HepG2 (cell line): ENCODE measurements at places on chromosomes 3 and 15.
A peak's percentile ranks its signal among the peaks of the same experiment; 100 is the strongest.

GRCh38 chr3:68408626-68409025 is 523.7 kb downstream of the TAFA4 start:
- H3K4me1 ChIP-seq: no peaks in the 10 kb centered on the region
- H3K27me3 ChIP-seq: no peaks in the 10 kb centered on the region
- H3K27ac ChIP-seq: no peak overlapping the region
- no peak for DNase-seq
- no peaks in the 10 kb centered on the region for H3K36me3 ChIP-seq
- H3K4me3 ChIP-seq: no peak overlapping the region

DNA sequence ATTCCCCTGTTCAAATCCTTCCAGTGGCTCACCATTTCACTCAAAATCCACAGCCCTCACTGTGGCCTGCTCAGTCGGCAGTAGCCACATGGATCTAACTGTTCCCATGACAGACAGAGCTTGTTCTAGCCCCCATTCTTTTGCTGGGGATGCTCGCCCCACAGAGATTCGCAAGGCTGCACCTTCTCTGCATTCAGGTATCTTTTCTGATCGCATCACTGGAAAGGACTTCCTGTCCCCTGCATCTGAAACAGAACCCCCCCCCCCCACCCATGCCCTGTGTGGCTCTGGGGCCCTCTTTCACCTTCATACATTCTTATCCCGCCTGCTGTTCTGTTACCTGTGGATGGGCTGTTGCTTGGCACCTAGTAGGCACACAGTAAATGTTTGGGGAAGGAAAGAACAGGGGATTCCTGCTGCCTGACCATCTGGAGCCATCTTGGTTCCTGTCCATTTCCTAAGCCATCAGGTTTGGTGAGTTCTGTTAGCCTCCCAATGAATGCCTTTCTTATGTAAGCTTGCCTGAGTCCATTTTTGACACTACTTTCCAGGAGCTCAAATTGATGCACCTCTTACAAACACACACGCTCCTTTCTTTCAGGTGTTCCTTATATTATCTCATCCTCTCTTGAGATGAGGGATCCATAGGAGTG is 42.9 kb upstream of the PGPEP1L start:
- no peak overlapping the region for H3K4me3 ChIP-seq
- H3K27me3 ChIP-seq: peaks cover 43% of the 10 kb centered on the region; the same call in 2 of the 3 replicates
- no peak overlapping the region for H3K27ac ChIP-seq
- H3K36me3 ChIP-seq: no peaks in the 10 kb centered on the region

DNA sequence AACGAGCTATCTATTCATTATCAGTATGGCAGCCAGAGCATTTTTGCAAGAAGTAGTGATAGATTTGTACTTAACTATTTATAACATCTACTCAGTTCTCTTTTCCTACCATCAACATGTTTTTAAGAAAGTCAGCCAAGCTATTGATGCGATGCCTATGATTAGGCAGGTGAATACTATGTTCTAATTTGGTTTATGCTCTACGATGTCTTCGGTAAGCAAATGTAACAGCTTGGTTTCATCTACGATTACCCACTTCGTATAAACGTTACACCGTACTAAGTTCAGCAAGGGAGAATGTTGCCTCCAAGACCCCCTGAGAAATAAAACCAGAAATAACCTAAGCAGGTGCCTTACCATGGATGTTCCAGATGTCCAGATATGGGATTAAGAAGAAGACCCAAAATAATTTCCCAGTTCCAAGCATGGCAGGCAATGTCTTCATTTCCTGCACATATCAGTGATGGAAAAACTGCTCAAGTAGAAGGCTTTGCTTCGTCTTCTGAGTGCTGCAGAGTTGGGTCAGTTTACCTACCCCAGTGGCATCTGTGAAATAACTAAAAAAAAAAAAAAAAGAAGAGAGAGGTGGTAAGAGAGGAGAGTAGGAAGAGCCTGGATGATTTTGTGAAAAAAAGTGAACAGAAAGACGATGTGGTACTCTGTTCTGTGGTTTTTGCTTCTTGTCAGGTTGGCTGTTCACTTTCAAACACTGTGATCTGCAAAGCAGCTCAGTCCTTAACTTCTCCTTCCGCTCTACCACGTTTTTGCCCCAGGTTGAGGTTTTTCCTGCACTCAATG is at the start of gene BTLA:
TSS of gene BTLA (minus strand) at position 559 of the 798 bp plus-strand sequence. CDS start at position 445, 114 bp downstream.
- H3K4me1 ChIP-seq: no peaks in the 10 kb centered on the region
- no peak for DNase-seq
- H3K4me3 ChIP-seq: no peak within 1 kb of the TSS

GRCh38 chr3:78048698-78049097 is 1008.8 kb downstream of the ROBO2 start:
- H3K36me3 ChIP-seq: no peaks in the 10 kb centered on the region
- DNase-seq: no peak
- H3K27me3 ChIP-seq: no peaks in the 10 kb centered on the region
- H3K27ac ChIP-seq: no peak overlapping the region
- H3K4me3 ChIP-seq: no peak overlapping the region
- H3K4me1 ChIP-seq: no peaks in the 10 kb centered on the region

DNA sequence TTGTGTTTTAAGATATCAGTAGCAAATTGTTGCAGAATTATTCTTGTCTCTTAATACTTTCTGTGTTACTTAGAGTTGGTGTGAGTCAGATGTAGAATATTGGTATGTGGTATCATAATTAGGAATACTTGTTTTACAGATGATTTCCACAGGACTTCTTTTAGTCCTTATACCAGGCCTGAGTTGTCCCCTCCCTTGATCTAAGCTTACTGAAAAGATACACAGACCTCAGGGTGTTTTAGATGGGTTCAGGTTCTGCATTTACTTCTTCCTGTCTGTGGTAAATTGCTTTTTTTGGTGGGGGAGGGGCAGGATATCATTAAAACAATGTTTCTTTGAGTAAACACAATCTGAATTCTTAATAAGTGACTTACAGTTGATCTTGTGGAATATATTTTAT is 14.2 kb downstream of the DZIP3 start:
- H3K27ac ChIP-seq: no peak overlapping the region
- H3K36me3 ChIP-seq: no peaks in the 10 kb centered on the region
- H3K4me3 ChIP-seq: no peak overlapping the region

GRCh38 chr3:192482809-192483208 is 244.5 kb downstream of the FGF12 start:
- DNase-seq: no peak
- H3K4me3 ChIP-seq: no peak overlapping the region
- no peaks in the 10 kb centered on the region for H3K4me1 ChIP-seq
- H3K27ac ChIP-seq: no peak overlapping the region

DNA sequence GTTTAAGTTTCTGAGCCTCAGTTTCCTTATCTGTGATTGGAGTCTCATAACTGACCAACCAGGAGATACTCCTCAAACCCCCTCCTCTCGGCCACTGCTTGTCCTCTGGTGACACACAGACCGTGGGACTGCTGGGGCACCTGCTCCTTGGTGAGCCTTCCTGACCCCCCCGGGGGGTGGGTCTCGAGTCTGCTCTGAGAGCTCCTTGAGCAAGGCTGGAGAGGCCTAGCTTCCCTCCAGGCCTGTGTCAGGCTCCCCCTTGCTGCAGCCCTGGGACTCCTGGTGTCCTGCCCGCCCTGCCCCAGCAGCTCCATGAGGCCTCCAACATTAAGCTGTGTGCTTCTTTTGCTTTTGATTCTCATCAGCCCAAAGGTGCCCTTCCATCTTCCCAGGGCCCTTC is 27.7 kb downstream of the SRPRB start:
- no peak overlapping the region for H3K27ac ChIP-seq
- no peaks in the 10 kb centered on the region for H3K36me3 ChIP-seq
- H3K4me3 ChIP-seq: no peak overlapping the region
- H3K4me1 ChIP-seq: peaks cover 16% of the 10 kb centered on the region
- H3K27me3 ChIP-seq: peaks cover 6% of the 10 kb centered on the region; the same call in 1 of the 2 replicates

GRCh38 chr3:14852717-14853116 is 34.0 kb downstream of the FGD5 start:
- peaks cover 4% of the 10 kb centered on the region; the same call in 1 of the 3 replicates for H3K27me3 ChIP-seq
- H3K4me3 ChIP-seq: no peak overlapping the region
- no peaks in the 10 kb centered on the region for H3K36me3 ChIP-seq
- peaks cover 6% of the 10 kb centered on the region; the same call in 1 of the 2 replicates for H3K4me1 ChIP-seq

- H3K27me3 ChIP-seq: no peaks in the 10 kb centered on the region
- H3K4me1 ChIP-seq: no peaks in the 10 kb centered on the region
- DNase-seq: no peak
- no peaks in the 10 kb centered on the region for H3K36me3 ChIP-seq
Measured at GRCh38 chr3:89217148-89217685, 109.8 kb downstream of the EPHA3 start.

- no peaks in the 10 kb centered on the region for H3K27me3 ChIP-seq
- no peak overlapping the region for H3K27ac ChIP-seq
- H3K4me3 ChIP-seq: no peak overlapping the region
Measured at GRCh38 chr3:189563853-189564563, 67.2 kb upstream of the TP63 start.

DNA sequence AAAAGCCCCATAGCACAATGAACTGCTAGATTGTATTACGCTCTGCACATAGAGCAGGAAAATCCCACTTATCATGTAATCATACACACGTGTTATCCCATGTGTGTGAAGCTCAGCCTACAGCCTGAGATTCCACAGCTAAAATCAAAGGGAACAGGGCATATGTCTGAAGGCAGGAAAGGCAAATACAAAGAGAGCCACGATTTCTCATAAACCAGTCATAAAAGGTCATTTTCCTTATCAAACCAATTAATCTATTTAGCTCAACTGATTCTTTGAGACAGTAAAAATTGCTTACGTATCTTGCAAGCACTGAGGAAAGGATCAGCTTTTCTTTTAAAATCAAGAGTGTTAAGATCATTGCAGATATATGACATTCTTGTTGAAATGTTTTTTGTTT is 199.5 kb upstream of the TBL1XR1 start:
- H3K4me3 ChIP-seq: no peak overlapping the region
- H3K4me1 ChIP-seq: peaks cover 5% of the 10 kb centered on the region; the same call in 1 of the 2 replicates
- no peak for DNase-seq

DNA sequence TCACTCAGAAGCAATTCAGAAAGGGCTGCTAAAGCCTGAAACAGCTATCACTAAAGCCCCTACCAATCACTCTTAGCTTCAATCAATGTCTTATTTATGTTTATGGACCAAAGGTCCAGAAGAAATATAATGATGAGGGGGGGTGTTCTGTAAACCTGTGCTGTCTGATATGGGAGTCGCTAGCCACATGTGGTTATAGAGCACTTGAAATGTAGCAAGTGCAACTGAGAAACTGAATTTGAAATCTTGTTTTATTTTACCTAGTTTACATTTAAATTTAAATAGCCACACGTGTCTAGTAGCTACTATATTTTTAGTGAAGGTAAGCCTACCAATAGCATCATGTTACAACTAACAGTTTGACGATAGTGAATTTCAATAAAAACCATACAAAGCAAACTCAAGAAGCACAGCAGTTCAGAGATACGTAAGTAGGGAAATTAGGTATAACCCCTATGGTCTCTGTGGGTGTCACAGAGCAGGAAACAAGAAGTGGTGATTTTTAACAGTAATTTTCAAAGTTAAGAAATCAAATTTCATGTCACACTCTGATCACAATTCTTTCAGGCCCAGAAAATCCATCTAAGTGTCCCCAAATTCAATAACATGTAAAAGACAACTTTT is 3.6 kb downstream of the POU1F1 start:
- no peaks in the 10 kb centered on the region for H3K36me3 ChIP-seq
- H3K27me3 ChIP-seq: no peaks in the 10 kb centered on the region
- no peak overlapping the region for H3K4me3 ChIP-seq
- DNase-seq: no peak
- no peak overlapping the region for H3K27ac ChIP-seq
- no peaks in the 10 kb centered on the region for H3K4me1 ChIP-seq

DNA sequence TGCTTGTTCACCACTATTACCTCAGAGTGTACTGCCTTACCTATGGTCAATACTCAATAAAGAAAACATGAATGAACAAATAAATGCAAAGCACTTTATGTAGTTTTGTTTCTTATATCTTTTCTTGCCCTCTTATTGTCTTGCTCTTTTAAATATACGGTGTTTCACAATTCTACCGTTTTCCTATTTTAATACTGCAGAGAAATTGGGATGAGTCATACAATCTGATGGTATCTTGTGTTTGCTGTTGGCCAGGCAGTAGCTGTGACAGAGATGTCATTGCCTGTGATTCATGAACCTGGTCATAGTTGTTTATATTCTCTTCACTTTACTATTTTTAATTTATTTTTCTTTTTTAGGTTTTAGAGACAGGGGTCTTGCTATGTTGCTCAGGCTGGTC is 48.3 kb downstream of the SERP1 start:
- H3K27ac ChIP-seq: no peak overlapping the region
- H3K4me3 ChIP-seq: no peak overlapping the region
- H3K36me3 ChIP-seq: no peaks in the 10 kb centered on the region
- H3K4me1 ChIP-seq: no peaks in the 10 kb centered on the region

- no peak overlapping the region for H3K4me3 ChIP-seq
- H3K36me3 ChIP-seq: no peaks in the 10 kb centered on the region
- DNase-seq: no peak
Measured at GRCh38 chr15:88401251-88401995, 65.8 kb downstream of the MRPL46 start.

DNA sequence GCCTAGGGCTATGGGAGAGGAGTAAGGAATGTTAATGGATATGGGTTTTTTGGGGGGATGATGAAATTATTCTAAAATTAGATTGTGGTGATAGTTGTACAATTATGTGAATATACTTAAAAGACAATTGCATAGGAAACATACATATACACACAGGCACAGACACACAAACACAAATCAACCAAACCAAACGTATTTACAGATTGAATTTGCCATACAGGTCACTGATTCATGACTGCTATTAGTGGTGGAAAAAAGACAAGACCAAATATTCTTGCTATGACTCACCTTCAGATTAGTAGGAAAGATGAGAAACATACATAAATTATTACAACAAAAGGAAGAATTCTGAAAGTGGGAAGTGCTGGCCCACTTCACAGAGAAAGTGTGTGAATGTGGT is 85.3 kb downstream of the C3orf38 start:
- H3K27ac ChIP-seq: no peak overlapping the region
- no peaks in the 10 kb centered on the region for H3K27me3 ChIP-seq
- no peak overlapping the region for H3K4me3 ChIP-seq
- no peaks in the 10 kb centered on the region for H3K36me3 ChIP-seq

- no peak for DNase-seq
- H3K27me3 ChIP-seq: no peaks in the 10 kb centered on the region; the same call in 2 of the 3 replicates
- no peaks in the 10 kb centered on the region for H3K4me1 ChIP-seq
- H3K4me3 ChIP-seq: no peak overlapping the region
Measured at GRCh38 chr3:69364354-69364753, 21.5 kb downstream of the FRMD4B start.

GRCh38 chr3:98974442-98974841 is 72.9 kb upstream of the DCBLD2 start:
- peaks cover 16% of the 10 kb centered on the region for H3K4me1 ChIP-seq
- peak; percentile 43 for DNase-seq
- no peaks in the 10 kb centered on the region for H3K27me3 ChIP-seq
- no peak overlapping the region for H3K27ac ChIP-seq

DNA sequence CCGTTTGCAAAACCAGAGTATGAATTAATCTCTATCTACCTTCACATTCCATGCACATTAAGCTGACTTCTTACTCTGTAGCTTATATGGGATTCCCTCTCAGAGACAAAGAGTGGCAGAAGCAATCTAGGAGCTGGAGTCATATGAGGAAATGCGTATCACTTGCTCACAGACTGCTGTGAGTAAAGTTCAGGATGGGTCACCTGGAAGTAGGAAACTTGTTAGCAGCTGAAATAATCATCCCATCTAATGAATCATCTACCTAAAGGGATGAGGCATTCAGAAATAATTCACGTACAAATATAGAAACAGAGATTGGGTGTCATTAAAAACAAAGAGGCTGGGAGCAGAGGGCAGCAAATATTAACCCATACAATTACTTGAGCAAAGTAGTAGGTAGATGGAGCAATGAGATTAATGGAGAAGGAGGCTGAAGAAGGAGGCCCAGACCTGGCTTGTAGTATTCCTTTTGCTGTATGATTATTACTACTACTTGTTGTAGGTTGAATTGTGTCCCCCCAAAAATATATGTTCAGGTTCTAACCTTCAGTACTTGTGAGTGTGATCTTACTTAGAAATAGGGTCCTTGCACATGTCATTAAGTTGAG is 866.3 kb downstream of the ROBO2 start:
- no peak overlapping the region for H3K27ac ChIP-seq
- H3K4me1 ChIP-seq: no peaks in the 10 kb centered on the region
- no peaks in the 10 kb centered on the region for H3K36me3 ChIP-seq
- DNase-seq: no peak
- no peaks in the 10 kb centered on the region for H3K27me3 ChIP-seq
